ENCODE measurements at places on chromosomes 11 and 22.

DNA sequence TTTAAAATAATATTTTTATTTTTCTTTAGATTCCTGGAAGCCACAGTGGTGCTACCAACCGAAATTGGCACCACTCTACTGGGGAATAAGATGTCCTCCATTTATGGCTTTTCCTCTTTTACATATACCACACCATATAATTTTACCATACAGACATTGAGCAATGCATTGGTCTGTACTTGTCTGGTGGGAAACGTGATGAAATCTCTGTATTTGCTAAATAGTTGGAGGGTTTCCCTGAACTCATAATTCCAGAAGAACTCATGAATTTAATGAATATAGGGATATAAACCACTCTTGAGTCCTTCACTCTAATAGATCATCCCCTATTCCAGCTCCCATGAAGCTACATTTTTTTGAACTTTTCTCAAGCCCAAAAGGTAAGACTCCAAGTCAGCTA is 28.0 kb upstream of the MMP13 start:
- DNase-seq = no peak

GRCh38 chr11:72343006-72343756 is 91.2 kb downstream of the CLPB start:
- no peak for DNase-seq

GRCh38 chr22:36612458-36612857 is 83.5 kb upstream of the EIF3D start:
- DNase-seq = no peak

DNA sequence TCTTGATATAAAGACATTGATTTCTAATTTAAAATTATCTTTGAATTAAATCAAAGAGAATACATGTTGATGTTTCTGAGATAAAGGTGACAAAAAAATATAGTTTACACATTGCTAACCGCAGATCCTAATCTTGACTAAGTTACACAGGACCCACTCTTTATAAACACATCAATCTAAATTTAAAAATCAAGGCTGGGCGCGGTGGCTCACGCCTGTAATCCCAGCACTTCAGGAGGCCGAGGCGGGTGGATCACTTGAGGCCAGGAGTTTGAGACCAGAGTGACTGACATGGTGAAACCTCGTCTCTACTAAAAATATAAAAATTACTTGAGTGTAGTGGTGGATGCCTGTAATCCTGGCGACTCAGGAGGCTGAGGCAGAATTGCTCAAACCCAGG is 1.9 kb downstream of the ARFGAP3 start:
- no peak for DNase-seq

DNA sequence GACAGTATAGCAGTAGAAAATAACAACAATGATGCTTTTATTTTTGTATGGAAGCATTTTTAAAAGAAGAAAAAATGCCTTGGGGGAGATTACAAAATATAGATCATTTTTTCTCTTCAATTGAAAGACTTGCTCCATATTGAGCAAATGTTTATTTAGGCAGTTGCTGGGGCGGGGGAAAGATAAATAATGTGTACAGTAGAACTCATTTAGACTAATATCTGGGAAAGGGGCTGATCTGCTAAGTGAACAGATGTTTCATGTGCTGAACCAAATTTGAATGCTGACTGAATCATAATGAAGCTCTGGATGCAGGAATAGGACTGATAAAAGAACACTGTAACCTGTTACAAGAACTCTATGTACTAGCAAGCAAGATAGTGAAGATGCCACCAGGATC is 457.1 kb upstream of the TENM4 start:
- no peak for DNase-seq

GRCh38 chr22:18110194-18110953 is at the start of gene TUBA8:
Gene TUBA8 (plus strand): TSS chr22:18110809. CDS start chr22:18110866, 57 bp downstream.
- DNase-seq = no peak

GRCh38 chr22:46540874-46541273 is 3.5 kb upstream of the CELSR1 start:
- DNase-seq = no peak

DNA sequence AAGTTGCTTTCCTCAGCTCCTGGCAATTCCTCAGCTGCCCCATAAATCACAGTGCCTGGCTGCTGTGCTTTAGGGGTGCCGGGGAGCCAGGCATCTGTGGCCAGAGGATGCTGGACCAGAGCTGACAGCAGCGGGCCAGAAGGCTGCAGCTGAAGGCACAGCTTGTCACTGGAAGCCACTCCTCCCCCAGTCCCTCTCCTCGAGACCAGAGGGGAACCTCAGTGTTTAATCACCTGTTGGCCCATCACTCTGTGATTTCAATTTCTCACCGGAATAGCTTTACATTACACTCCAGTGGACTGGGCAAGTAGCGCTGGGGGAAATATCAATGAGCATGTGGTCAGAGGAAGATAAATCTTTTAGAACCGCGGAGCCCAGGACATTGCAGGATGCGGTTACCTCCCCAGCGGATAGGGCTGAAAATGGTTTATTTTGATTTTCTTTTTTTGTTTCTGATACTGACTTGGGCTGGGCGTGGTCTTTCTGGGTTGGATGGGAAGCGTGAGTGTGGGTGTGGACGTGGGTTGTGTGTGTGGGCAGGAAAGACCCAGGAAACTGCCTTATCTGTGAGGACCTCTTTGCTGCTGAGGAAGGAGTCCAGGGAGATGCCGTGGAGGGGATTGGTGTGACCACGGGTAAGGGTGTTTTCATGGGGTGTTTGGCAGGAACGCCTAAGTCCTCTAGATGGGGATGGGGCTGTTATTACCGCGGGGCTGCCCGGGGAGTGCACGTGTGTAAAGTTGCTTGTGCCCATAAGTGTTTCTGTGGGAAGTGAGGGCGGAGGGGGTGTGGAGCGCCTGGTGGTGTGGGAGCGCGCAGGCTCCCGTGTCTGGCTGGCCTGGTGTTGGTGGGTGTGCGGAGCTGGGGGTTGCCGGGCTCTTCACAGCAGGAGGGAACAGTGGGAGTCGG is 4.0 kb downstream of the DAGLA start:
- DNase-seq = no peak

DNA sequence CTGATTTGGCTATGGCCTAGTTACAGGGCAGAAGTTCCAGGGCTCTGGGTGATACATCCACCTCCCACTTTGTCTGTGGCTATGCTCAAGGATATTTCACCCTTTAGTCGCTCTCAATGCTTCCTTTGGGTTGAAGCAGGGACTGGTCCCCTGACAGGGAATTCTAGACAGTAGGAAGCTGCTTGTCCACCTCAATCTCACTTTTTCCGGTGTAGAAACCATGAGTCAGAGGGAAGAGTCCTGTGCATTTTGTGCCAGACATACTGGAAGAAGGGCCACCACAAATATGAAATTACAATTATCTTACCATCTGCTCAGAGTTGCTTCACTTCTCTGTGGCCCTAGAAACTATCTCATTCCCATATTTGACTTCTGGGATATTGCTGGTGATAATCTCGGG is 413.7 kb upstream of the FAT3 start:
- DNase-seq = no peak

DNA sequence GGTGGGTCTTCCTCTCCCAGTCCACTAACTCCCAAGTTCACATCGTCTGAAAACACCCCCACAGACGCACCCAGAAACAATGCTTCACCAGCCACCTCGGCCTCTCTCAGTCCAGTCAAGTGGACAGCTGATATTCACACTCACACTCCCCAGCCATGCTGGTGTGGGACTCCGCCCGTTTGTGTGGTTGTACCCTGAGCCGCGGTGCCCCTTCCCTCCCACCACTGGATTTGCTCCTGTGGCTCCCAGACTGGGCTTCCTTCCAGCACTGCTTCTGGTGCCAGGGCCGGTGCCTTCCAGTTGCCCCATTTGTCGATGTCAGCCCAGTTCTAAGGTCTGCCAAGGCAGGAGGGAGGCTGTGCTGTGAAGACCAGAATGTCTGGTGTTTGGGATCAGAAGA is 37.9 kb upstream of the PLET1 start:
- DNase-seq = no peak

- no peak for DNase-seq
These were observed 45.8 kb upstream of the SLN start for GRCh38 chr11:107757661-107758060.

DNA sequence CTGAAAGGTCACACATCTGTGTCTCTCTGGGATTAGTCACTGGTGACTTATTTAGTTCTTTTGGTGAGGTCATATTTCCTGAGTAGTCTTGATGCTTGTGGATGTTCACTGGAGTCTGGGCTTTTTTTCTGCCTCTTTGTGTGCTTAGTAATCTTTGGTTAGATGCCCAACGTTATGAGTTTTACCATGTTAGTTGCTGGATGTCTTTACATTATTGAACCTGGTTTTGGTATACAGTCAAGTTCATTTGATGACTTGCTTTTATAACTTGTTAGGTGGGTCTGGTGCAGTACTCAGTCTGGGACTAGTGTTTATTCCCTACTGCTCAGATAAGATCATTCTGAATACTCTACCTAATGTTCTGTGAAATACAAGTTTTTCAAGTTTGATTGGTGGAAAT is 26.2 kb upstream of the SLC37A2 start:
- no peak for DNase-seq

- DNase-seq = no peak
These were observed 232.2 kb downstream of the INSC start for GRCh38 chr11:15346907-15347306.

DNA sequence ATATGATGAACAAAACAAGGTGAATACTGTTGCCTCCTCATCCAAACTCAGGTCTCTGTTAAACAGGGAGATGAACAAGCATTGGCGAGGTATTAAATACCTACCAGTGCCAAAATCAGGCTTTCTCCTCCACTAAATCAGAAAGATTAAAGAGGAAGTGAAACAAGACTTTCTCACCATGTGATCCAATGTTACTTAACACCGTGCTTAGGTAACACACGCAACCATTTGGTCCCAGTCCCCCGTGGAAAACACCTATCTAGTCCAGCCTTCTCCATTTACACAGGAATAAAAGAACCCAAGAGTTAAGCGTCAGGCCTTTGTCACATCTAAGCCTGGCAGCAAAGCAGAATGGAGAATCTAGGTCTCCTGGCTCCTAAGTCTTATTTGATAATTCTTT is 34.5 kb downstream of the TENM4 start:
- DNase-seq = no peak

DNA sequence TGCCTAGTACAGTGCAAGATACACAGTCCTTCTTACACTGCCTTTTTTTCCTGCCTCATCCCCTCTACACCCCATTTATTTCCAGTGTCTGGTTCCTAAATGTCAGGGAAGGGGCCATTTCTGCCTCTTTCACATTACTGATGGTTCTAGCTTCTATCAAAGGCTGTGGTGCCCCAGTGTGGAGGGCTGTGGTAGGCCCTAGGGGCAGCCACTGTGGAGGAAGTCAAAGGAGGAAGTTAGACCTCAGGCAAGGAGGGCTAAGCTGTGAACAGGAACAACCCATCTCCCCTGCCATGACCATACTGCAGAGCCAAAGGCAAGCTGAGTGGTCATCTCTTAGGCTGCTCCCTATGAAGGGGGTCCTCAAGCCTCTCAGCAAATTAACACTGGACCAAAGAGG is 81.9 kb upstream of the CRTAM start:
- no peak for DNase-seq

- no peak for DNase-seq
These were observed 51.3 kb downstream of the PRDM10 start for GRCh38 chr11:129951201-129951865.

- DNase-seq = no peak
These were observed 6.6 kb downstream of the TREH start for GRCh38 chr11:118672846-118673245.

DNA sequence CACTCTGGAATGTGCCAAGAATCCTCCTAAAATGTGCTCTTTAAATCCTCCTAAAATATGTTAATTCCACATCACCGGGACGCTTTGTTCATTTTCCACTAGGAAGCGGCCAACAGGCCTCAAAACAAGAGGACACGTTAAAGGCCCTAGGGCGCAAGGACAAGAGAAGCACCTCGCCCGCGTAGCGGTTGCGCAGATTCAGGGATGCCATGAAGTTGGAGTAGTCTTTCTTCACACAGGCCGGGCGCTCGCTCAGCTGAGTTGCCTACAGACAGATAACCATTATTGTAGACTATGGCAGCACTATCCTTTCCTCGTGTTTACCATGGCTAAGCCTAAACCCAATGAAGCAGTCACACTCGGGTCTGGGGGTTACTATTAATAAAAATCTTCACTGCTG is 29.5 kb upstream of the SERPIND1 start:
- DNase-seq = no peak

DNA sequence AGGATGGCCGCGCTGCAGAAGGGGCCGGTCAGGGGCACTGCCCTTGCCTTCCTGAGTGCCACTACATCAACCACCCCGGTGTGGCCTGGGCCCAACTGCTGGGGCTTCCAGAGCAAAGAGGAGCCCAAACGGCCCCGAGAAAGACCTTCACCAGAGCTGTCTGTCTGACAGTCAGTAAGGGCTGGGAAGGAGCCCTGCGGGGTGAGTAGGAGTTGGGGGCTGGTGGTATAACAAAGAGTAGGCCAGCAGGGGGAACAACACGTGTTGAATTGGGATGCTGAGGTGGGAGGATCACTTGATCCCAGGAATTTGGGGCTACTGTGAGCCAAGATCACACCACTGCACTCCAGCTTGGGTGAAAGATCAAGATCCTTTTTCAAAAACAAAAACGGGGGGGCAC is 3.9 kb downstream of the GSTT4 start:
- DNase-seq = no peak

GRCh38 chr11:34997952-34998528 is 81.6 kb downstream of the PDHX start:
- DNase-seq = no peak

- no peak for DNase-seq
These were observed 25.2 kb upstream of the CCND1 start for GRCh38 chr11:69615545-69616278.

DNA sequence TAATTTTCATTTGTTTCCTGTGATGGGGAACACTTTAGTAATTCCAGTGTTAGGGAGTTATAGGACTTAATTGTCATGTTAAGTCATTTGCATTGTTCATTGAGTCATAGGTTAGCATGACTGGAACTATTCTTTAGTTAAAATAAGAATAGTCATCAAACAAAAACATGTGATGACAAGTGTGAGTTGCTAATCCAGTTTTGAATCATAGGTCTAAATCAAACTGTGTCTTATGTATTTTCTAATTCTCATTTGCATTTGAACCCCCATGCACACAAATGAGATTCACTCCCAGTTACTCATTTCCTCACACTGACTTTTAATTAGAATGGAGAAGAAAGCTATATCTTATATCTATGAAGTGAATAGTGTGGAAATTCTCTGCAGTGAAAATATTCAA is 405.6 kb downstream of the LRRC4C start:
- no peak for DNase-seq

DNA sequence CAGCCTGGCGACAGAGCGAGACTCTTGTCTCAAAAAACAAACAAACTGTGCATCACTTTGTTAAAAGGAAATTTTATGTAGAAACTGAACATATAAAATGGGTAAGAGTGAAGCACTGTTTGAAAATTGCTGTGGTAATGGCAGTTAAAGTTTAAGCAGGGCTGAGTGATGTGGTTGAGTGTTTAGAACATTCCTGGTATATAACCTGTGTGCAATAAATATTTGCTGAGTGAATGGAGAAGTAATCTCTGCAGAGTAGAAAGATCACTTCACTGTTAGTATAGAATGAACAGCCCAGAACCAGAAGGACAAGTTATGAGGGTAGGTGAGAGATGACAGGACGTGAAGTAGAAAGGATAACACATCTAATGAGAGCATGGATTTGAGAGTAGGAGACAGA is 27.3 kb downstream of the CECR2 start:
- DNase-seq = no peak

- no peak for DNase-seq
These were observed 43.9 kb downstream of the BBOX1 start for GRCh38 chr11:27084518-27084917.
